ENCODE measurements at places on chromosomes 3 and 15.
A peak's percentile ranks its signal among the peaks of the same experiment; 100 is the strongest.

GRCh38 chr3:154184582-154184981 lies 63.4 kb downstream of the ARHGEF26 start:
- no peak for DNase-seq

DNA sequence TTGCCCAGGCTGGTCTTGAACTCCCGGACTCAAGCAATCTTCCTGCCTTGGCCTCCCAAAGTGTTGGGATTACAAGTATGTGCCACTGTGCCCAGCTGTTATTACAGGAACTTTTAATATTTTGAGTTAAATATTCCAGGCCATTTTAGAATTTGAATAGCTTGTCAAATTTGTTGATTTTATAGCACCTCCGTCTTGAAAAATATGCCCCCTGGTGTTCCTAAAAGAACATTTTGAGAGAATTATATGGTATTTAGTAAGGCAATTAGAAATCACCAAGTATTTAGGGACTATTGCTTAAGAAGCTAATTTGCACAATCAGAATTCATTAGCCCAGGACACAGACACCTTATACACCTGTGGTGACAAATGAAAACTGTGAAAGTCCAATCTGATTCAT lies 23.7 kb downstream of the PDE8A start:
- no peak for DNase-seq

DNA sequence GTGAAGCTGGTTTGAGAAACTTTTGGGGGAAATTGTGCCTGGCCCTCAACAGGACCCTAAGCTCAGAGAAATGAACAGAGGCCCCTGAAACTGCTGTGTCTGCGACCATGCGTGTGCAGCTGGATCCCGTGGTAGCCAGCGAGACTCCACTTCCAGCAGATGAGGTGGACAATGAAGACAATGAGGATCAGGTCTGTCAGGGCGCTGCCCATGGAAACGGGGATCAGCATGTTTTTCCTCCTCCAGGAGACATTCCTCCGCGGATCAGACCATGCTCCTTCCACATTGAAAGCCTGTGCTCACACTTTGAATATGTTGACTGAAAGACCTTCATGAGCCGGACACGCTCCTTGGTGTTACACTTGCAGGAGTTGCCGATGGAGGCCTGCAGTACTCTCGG lies 1439.8 kb upstream of the ALCAM start:
- no peak for DNase-seq

DNA sequence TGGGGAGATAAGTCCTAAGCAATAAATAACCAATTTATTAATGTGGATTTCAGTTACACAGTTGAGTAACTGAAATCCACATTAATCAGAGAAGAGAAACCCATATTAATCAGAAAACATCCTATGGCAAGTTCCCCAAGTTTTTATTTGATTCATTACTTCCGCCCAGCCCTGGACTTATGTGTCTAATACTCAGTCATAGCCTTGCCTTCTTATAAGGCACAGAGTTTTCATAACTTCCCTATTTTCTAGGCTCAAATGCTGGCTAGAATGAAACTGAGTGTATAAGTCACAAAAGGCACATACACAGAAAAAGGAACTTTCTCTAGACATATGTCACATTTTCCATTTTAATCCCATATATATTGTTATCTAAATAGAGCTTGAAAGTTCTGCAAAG lies 28.8 kb downstream of the CD47 start:
- no peak for DNase-seq

DNA sequence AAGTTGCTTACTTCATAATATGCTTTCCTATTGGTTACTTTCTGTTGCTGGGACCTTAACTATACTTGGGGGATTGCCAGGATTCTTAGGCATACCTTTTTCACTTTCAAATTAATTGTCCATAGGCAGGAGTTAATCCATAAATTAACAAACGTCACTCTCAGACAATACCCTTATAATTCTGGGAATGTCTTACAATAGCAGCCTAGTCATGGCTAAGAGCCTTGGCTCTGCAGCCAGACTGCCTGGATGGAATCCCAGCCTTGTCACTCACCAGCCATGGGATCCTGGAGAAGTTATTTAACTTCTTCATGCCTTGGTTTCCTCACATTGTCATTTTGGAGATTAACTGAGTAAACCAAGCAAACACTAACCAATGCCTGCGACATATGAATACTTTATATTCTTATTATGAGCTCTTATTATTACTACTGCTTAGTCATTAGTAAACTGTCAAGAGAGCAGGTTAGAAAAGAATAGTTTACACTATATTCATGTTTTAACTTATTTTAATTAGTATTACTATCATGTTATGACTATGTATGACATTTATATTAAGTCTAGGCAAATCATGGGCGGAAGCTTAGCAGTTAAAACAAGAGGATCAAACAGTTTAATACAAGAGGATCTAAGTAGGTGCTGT lies 29.0 kb downstream of the GYG1 start:
- no peak for DNase-seq

GRCh38 chr3:110856916-110857315 lies 214.7 kb upstream of the NECTIN3 start:
- no peak for DNase-seq

GRCh38 chr3:108159865-108160264 lies 62.4 kb downstream of the IFT57 start:
- DNase-seq = no peak

DNA sequence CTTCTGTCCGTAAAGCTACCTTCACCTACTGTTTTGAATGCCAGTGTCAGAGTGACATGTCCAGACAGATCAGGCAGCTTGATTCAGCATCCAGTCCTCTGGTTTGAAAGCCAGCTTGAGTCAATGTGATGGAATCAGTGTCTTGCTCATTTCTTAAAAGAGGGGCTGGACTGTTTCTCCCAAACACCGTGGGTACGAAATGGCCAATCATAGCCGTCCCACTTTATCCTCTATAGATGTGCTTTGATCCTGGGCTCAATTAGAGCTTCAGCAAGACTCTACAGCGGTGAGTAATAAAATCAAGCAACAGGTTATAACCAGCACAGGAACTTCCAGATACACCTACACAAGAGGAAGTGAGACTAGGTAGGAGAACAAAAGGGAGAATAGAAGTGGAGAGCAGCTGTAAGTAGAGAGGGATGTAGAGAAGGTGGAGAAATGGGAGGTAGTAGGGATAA lies 17.0 kb upstream of the OR5K1 start:
- no peak for DNase-seq

DNA sequence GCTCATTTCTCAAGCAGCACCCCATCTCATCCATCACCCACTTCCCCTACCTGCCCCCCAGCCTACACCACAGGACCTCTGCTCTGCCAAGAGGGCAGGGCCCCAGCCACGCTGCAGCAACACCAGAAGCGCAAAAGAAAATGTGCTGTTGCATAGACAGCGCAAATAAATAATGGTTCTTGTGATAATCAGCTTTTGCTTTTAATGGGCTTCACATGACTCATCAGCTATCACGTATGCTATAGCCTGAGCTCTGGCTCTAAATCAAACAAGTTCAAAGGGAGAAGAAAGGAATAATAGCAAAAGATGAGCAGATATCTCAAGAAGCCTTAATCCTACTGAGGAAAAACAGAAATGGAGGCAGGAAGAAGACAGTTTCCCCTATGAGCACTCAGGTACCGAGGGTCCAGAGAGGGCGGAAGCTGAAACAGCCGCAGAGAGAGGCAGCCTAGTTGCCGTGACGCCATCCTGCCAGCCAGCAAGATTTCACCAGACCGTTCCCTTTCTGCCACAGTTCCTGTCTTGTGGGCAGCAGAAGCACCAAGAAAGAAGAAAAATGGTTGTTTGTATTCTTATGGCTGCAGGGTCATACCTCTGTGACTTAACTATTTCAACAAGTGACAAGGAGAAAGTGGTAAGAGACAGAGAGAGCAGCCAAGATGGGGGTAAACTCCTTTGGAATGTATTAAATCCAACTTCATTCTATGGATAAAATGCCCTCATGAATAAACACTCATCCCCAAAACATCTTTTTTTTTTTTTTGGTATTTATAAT lies 22.0 kb downstream of the RAB27A start:
- DNase-seq = peak; percentile 65

GRCh38 chr3:136787349-136787748 lies 31.6 kb upstream of the SLC35G2 start:
- no peak for DNase-seq

DNA sequence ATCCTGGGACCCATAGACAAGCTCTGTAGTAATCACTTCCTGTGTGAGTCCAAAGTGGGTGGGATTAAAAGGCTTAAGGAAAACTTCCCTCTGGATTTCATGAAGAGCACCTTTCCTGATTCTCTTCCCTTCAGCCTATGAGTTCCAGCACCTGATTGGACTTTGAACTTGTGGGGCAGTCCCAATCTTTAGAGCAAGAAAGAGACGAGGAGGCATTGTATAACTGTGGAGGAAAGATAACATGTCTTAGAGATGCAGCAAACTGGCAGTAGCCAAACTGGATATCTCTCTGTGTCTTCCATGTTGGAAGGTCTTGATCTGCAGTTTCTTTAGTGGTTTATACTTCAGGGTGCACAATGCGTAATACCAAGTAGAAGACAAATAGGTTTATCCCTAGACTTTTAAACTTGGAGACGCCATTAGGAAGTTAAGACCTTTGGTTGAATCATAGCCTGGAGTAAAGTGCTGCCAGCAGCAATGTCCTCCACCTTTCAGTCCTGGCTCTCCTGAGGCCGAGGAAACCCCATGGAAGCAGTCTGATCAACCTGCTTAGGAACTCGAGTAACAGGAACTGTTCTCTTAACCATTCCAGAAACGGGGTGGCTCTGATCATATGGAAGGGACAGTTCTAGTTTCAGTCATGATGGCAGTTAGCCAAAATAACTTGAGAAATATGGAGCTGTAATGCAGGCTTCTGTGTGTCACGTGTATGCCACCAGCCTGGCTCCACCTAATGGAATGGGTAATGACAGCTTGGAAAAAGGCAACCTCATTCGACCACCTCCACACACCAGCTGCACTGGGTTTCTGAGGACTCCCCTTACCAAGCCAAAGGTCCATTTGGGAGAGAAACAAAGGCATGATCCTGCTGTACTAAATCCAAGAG lies 4.7 kb downstream of the EIF1B start:
- no peak for DNase-seq

DNA sequence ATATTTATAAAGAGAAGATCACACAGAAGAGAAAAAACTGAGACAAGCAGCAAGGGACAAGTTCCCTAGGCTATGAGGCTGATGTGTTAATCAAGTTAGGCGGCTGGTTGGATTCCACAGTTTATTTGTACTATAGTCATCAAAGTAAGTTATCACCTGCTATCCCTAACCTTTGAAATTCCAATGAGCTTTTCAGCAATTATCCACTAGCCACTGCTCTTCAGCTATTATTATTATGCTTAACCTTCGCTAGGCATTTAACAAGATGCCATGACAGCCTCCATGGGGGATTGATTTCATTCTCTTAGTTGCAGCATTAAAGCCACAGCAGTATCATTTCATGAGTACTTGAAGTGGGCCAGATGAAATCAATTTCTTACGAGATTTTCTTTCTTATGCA lies 699.5 kb upstream of the NAALADL2 start:
- no peak for DNase-seq

GRCh38 chr3:103218793-103219192 lies 784.0 kb downstream of the ZPLD1 start:
- DNase-seq = no peak

DNA sequence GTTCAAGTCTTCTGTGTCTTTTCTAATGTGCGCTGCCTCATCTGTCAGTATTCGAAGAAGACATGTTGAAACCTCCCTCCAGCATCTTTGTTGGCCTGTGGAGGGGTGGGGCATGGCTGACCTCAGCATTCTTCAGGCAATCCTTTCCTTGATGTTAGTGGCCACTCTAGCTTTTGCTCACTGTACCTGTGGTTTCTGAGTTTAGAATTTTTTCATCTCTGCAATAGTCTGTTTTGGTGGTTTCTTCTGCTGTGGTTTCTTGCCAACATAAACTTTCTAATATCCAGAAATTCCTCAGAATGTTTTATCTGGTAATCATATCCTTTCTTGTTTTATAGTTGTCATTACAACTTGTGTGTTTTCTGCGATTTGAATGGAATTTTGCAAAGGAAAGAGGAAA lies 251.3 kb upstream of the NR2E3 start:
- no peak for DNase-seq

- DNase-seq = no peak
These were observed 448 bp downstream of the SLC12A8 start for GRCh38 chr3:125212091-125212508.

- no peak for DNase-seq
These were observed 22.2 kb downstream of the MME start for GRCh38 chr3:155102329-155102728.

DNA sequence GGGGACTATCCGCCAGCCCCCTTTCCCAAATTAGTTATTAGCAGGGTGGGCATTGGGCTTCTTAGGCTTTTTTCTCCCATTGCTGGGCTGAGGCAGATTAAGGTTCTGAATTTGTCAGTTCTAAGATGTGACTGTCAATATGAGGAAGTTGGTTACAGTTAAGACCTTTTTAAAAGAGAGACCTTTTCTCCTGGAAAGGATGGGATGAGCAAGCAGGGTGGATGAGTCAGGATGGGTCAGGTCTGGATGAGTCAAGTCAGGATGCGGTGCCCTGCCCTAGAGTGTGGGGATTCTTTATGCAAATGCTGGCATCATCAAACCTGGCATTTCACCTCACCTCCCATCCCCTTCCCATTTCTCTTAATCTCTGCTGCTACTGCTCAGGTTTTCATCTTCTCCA lies 1.9 kb downstream of the AEN start:
- DNase-seq = no peak

- no peak for DNase-seq
These were observed 267.3 kb downstream of the UACA start for GRCh38 chr15:70495991-70496599.

- no peak for DNase-seq
These were observed 3.0 kb downstream of the HDC start for GRCh38 chr15:50262533-50262932.

- DNase-seq = no peak
These were observed 130.8 kb downstream of the CPNE4 start for GRCh38 chr3:131903988-131904415.

- DNase-seq = no peak
These were observed 2.3 kb upstream of the SLC51B start for GRCh38 chr15:65042776-65043327.

GRCh38 chr3:64675687-64676247 lies 12.0 kb downstream of the ADAMTS9 start:
- DNase-seq = no peak

- DNase-seq = no peak
These were observed 945.6 kb downstream of the MCTP2 start for GRCh38 chr15:95176794-95177577.

- no peak for DNase-seq
These were observed 161.5 kb downstream of the FOXP1 start for GRCh38 chr3:71421820-71422566.

- no peak for DNase-seq
These were observed 16.1 kb upstream of the RTP3 start for GRCh38 chr3:46481636-46482035.

DNA sequence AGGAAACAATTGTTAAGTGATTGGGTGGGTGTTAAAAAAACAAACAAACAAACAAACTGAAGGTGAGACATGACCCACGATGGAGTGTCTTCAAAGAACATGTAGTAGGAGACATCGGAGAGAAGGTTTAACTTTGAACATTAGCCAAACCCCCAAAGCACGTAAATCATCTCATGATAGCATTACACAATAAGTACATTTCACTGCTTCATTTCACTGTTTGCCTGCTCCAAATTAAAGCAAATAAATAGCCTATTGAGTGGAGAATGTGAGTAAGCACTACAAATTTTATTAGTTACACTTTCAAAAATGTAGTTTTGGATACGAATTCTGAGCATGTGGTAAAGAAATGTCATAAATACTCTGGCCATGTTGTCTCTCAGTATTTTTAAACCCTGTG lies 287.0 kb downstream of the SI start:
- DNase-seq = no peak

Measured in effector memory CD4-positive, alpha-beta T cell (primary cell).